ENCODE measurements at places on chromosomes 11 and 22.

DNA sequence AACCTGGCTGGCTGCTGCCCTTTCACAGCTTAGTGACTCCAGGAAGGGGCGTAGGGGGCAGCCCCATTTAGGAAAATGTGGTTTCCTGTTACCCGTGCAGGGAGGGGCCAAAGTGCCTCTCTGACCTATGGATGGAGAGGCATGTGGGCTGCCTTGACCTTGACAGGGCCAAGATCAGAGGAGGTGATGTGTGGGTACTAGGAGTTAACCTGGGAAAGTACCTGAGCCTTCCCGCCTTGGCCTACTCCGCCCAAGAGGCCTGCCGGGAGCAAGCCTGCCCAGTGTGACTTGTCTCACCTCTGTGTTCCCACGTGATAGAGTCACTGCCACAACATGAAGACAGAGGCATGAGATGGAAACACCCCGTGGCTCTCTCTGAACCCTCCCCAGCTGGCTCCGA lies 33.4 kb downstream of the GRAMD4 start:
- no peak for DNase-seq

DNA sequence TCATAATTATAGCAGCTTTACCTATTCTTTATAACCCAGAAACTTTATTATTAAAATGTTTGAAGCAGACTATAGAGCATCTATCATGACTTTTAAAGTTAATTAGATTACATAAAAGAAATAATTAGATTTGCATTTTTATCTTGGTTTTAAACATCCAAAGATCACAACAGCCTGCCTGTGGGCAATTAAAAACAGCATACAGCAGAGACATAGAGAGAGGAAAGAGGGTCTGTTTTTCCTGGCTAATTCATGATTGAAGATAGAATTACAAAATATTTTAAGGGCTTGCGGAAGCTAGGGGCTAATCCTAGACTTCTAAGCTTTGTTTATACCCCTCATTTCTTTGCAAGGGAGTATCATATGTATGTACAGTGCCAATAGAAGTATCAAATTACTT lies 178.1 kb downstream of the SOX6 start:
- DNase-seq: no peak

DNA sequence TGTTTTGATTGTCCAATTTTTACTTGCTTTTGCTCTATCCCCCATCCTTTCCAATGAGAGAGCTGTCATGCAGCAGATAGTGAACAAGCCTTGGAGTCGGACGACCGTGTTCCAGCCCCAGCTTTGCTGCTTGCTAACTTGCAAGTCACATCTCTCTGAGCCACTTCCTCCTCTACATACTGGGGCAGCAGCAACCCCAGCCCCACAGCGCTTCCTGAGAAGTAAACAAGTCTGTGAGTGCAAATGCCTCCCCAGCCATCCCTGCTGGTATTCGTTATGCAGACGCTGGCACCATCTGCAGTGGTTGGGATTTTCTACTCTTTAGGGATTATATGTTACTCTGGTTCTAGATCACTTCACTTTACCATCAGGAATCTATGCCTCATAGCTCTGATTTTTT lies 35.0 kb downstream of the TPBGL start:
- DNase-seq: peak; percentile 73

DNA sequence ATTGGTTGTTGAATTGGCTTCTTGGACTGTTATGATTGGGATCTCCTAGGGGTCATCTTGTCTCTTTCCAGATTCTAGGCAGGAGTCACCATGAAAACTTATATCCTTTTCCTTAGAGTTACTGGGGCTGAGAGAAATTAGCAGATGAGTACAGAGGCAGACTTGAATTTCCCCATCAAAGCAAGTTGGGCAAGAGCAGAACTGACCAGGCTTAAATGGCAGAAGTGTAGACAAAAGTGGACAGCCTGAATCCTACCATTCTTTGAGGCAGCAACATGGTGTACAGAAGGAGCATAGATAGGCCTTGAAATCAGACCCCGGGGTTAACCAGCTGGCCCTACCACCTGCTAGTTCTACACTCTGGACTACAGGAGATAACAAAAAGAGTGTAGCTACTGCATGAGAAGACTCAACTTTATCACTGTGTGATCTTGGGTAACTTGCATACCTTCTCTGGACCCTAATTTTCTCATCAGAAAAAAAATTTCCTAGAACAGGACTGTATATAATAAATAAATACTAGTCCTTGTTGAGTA lies 427.4 kb upstream of the CADM1 start:
- no peak for DNase-seq

DNA sequence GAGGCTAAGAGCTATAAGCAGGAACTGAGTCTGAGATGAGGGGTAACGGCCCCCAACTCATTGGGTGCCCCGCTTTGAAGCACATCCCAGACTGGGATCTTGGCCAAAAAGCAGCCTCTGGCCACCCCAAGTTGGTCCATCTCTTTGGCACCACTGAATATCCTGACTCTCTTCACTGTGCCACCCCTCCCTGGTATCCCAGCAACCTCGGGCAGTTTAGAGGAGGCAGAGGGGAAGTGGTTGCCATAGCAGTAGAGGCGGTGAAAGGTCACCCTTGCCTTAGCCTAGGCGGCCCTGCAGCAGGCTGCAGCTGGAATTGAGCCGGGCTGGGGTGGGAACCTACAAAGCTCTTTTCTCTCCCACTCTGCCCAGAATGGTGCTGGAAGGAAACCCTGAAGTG lies 1.1 kb downstream of the PELI3 start:
- peak; percentile 27 for DNase-seq

GRCh38 chr22:44371741-44372525 lies 59.2 kb upstream of the SHISAL1 start:
- no peak for DNase-seq

DNA sequence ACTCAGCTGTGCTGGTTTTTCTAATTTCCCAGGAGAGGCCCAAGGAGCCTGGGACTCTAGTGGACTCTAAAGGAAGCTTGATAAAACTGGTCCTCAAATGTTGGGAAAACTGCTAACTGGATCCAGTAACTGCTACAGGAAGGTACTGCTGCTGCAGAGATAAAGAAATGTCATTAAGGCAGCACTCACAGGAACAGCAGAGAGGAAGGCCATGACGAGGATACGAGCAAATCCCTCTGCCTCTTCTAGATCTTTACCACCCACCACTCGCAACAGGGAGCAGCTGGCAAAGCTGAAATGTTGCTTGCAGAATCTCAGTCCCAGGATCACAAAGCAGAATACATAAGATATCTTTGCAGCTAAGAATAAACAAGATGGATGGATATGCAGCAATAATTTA lies 23.5 kb downstream of the TTC28 start:
- no peak for DNase-seq

GRCh38 chr11:107196732-107197131 lies 178.5 kb upstream of the GUCY1A2 start:
- no peak for DNase-seq

- no peak for DNase-seq
Measured at GRCh38 chr11:102177126-102177525, 66.9 kb downstream of the YAP1 start.

DNA sequence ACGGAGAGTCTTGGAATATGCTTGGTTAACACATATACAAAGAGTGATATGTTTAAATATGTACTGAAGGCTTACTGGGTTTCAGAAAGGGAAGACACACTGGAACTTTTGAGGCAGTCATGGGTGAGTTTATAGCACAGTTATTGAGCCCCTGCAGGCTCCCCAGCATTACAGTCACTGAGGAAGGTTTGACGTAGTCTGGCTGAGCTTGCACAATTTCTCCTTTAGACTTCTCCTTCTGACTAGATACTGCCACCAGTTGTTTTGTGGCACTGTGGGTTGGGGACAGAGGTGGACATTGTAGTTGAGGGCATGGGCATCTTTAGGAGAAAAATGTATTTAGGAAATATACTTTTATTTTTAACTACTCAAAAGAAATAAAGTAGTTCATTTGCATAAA lies 285.4 kb downstream of the C11orf87 start:
- no peak for DNase-seq

- no peak for DNase-seq
Measured at GRCh38 chr22:28435140-28435768, 244.4 kb downstream of the TTC28 start.

DNA sequence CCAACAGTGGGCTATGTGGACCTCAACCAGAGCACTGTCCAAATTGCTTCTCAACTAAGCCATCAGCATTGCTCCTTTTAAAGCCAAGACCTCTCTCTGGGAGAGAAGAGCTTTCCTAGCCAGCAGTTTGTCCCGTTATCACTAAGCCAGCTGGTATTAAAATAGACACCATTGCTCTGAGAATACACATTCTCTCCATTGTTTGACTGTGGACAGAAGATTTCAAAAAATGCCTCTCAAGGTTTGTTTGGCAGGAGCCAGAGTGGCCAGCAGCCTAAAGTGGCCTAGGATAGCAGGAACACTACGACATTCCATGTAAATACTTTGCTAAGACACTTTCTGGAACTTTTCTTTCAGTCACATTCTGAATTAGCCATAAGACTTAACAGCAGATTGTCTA lies 41.3 kb downstream of the EIF4ENIF1 start:
- no peak for DNase-seq
